ENCODE measurements at places on chromosomes 3 and 15.

DNA sequence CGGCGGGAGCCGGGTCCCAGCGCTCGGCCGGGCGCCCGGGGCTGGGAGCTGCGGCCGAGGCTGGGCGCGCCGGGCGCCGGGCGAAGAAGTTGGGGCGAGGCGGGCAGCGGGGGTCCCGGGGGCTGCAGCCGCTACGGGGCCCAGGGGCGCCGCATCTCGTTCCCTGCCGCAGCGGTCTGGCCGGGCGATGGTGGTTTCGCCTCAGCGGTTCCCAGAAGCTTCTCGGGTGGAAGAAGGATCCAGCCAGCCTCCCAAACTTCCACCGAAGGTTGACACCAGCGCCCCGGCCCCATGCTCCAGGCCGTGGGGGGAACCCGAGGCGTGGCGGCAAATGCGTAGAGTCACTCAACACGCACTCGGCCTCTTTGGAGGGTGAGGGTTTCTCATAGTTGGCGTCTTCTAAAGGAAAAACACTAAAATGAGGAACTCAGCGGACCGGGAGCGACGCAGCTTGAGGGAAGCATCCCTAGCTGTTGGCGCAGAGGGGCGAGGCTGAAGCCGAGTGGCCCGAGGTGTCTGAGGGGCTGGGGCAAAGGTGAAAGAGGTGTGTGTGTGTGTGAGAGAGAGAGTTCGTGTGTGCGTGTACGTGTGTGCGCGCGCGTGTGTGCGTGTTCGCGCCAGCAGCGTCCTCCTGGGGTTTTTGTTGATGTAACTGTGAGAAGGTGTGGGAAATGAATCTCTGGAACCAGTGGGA, 940 bp downstream of the BOC start:
- DNase-seq: peak; percentile 18

DNA sequence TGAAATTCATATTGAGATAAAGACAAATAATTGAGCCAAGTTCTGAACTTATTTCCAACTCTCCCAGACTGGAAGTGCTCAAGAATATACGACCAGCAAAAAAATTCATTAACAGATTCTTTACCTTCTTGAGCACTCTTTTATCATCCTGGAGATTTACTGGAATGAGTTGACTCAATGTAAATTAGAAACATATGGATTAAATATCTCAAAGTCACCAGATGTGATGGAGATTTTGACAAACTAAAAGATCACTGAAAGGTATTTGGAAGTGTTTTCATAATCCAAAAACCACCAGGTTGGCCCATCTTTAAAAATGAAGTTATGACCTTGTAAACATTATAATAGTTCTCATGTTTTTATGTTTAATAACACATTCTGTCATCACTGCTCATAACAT, 433.2 kb upstream of the RASGRP1 start:
- no peak for DNase-seq

- DNase-seq: no peak
These were observed 843.8 kb downstream of the NAALADL2 start for GRCh38 chr3:175702956-175703355.

DNA sequence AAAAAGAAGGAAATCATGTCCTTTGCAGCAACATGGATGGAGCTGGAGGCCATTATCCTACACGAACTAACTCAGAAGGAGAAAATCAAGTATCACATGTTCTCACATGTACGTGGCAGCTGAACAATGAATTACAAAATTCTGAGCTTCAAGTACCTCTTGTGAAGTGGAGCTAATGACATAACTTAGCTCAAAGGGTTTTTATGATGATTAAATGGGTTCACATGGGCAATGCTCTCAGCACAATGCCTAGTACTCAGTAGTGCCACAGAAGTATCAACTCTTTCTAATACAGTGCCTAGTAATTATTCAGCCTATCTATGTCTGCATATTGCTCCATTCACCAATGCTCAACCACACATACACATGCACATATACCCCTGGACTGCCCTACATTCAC, 407.5 kb upstream of the WNT5A start:
- no peak for DNase-seq

DNA sequence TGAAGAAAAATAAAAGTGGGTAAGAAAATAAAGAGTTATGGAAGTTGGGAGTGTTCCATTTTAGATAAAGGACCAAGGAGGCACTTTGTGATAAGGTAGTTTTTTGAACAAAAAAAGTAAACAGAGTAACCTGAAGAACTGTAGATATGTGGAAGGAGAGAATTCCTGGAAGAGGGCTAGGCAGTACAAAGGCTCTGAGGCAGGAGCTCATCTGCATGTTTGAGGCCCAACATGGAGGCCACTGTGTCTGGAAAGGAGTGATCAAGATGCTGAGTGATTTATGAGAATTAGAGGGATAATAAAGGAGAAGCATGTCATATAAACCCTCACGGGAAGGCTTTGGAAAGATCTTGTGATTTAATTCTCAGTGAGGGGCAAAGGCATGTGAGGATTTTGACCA, 126.5 kb downstream of the DTWD1 start:
- no peak for DNase-seq

DNA sequence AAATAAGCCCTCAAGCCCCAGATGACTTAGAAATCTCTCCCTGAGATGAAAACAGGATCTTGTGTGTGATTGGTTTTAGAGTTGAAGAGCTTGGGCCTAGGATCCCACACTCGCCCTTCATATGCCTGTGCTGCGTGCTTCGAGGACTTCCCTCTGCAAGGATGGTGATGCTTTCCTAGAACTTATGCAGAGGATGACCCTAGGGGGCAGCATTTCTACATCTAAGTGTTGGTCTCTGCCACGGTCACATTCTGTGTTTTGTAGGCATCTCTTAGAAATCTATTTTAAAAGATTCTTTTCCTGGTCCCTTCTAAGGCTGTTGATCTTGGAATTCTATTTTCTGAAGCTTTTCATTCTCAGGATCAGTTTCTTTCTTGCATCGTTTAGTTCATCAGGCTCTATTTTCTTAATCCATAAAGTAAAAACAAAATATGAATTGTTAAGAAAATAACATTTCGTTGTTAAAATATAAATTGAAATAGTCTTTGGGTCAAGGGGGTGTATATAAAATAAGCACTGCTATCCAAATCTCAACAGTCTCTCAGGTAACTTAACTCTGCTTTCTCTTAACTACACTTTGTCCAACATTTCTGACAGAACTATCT, 45.7 kb downstream of the WDR76 start:
- peak; percentile 18 for DNase-seq

Measured in stimulated activated CD4-positive, alpha-beta T cell treated with anti-CD3 and anti-CD28 coated beads, Interleukin-15, amount 100 ng/mL, for 24 hours (primary cell).